Fibroblast of the aortic adventitia (primary cell): ENCODE measurements at places on chromosomes 5 and 9. TPM values are rescaled to one million over a fixed set of nuclear protein-coding genes. Genes with fewer than 3 reads are reported as not detected.
A peak's percentile ranks its signal among the peaks of the same experiment; 100 is the strongest.

- no peak for DNase-seq
Observed at GRCh38 chr5:54608423-54609085, 91.0 kb downstream of the SNX18 start.

C5orf34 gene
- 2.2 and 10.4 TPM in 2 replicates for total RNA-seq

IL4 gene
- total RNA-seq = 0.36 TPM in 1 of 2 replicates, not detected in the other

PCDHAC1 gene
- total RNA-seq = 0.16 TPM in 1 of 2 replicates, not detected in the other

GRCh38 chr5:78751872-78752271, 103.3 kb upstream of the LHFPL2 start:
- no peak for DNase-seq

- DNase-seq = no peak
Observed at GRCh38 chr9:87569008-87569509, 71.4 kb downstream of the DAPK1 start.

HEMGN gene
- total RNA-seq = not detected in 2 replicates

DNA sequence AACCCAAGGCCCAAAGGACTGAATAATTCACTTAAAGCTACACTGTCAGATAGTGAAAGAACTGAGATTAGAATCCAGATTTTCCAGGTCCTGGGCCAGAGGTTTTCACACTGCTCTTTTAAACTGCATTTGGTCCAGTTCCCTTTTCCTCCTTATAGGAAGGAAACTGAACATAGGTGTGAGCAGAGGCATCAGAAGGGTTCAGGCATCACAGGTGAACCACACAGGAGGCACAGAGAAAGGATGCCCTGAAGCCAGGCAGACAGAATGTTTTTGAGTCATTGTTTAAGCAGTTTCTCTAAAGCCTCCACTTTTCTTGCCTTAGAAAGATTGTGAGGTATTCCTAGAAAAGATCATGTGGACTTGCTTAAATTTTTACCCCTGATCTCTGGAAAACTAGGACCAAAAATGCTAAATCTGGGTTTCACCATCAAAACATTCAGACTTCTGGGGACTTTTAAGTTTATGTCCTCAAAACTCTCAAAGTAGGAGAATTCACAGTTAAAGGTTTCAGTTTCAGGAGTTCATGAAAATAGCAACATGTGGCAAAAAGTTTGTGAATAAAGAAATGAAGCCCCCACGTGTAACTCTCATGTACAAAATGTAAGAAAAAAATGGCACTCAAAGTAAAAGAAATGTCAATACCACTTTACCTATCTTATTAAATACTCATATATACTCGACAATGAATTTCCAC, 386.1 kb downstream of the NTRK2 start:
- no peak for DNase-seq

- DNase-seq = peak; percentile 92
Observed at GRCh38 chr5:55575815-55576583, 41.2 kb upstream of the PLPP1 start.

- peak; percentile 39 for DNase-seq
Observed at GRCh38 chr9:105171076-105171475, 73.4 kb upstream of the SLC44A1 start.

C8G gene
- total RNA-seq = 0.36 TPM in 1 of 2 replicates, not detected in the other

FGF18 gene
- 0.54 TPM in 1 of 2 replicates, not detected in the other for total RNA-seq

DNA sequence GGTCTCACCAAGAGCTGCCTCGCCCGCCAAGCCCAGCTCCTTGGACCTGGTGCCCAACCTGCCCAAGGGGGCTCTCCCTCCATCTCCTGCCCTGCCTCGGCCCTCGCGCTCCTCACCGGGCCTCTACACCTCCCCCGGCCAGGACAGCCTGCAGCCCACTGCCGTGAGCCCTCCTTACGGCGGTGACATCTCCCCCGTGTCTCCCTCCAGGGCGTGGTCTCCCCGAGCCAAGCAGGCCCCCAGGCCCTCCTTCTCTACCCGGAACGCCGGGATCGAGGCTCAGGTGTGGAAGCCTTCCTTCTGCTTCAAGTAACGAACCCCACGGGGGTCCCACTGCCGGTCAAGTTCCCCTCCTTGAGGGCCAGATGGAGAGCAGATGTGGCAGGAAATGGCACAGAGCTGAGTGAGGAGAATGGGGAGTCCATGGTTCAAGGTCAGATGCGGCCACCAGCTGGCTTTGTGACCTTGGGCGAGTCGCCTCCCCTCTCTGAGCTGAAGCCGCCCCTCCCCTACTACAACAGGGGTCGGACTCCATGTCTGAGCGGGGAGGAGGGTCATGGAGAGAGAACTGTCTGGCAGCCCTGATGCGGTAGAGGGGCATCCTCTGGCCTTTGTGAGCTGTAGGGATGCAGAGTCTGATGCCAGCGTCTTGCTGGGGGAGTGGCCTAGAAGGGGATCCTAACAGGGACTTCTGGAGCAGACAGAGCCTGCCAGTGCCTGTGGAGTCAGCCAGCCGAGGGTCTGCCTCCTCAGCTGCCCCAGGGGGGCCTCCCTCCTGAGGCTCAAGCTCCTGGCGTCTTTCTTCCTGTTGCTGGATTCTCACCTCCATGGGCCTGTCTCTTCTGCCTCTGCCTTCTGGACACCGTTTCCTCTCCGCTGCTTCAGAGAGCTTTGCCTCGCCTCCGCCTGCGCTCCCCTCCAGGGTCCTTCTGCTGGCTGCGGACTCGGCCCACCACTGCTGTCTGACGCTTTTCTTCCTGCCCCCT, 9.9 kb downstream of the SYNPO start:
- no peak for DNase-seq

GRCh38 chr9:121718084-121718483, 66.7 kb downstream of the DAB2IP start:
- DNase-seq = no peak

DNA sequence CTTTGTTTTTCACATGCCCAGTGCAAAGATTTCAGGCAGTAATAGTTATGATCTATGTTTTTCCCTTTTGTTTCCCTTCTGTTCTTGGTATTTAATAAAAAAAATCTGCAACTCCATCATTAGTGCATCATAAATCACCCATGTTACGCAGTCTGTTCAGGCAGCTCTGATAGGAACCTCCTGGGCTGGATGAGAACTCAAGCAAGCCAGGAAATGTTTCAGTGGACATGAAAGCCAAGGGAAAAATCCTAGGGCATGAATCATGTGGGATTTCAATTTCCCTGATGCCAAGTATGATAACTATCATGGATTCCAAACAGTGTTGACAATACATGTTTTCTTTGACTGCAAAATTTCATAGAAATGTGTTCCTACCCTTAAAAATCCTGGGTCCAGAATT, 119.7 kb upstream of the TARS1 start:
- DNase-seq = peak; percentile 100

DNA sequence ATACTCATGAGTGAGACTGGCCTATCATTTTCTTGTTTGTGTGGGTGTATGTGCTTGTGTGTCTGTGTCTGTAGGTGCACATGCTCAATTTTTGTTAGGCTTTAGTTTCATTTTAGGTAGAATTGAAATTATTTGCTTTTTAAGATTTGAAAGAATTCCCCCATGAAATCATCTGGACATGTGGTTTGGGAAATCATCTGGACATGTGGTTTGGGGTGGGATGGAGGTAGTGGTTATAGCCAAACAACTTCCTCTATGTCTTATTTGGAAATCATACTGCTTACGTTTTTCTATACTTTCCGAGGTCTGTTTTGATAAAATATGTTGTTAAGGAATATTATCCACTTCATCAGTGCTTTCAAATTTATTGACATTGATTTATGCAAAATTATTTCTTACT, 485.4 kb upstream of the CLINT1 start:
- DNase-seq = no peak

DNA sequence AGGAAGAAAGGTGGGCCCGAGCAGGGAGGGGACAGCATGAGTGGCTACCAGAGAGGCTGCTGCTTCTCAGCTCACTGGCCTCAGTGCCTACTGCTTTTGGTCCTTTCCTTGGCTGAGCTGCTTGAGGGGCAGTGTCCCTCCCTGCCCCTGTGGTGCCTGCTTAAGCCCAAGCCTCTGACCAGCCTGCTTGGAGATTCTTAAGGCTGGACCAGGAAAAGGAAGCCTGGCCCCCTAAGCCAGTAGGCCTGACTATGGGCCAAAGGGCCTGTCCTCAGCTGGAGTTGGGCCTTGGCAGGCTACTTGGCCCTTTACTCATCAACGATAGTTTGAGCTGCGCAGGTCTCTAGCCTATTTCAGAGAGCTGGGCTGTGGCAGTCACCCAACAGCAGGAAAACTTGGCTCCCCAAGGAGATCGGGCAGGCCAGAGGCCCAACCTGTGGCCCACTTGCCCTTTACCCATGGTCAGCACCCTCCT, 24.9 kb downstream of the TCF7 start:
- no peak for DNase-seq

DNA sequence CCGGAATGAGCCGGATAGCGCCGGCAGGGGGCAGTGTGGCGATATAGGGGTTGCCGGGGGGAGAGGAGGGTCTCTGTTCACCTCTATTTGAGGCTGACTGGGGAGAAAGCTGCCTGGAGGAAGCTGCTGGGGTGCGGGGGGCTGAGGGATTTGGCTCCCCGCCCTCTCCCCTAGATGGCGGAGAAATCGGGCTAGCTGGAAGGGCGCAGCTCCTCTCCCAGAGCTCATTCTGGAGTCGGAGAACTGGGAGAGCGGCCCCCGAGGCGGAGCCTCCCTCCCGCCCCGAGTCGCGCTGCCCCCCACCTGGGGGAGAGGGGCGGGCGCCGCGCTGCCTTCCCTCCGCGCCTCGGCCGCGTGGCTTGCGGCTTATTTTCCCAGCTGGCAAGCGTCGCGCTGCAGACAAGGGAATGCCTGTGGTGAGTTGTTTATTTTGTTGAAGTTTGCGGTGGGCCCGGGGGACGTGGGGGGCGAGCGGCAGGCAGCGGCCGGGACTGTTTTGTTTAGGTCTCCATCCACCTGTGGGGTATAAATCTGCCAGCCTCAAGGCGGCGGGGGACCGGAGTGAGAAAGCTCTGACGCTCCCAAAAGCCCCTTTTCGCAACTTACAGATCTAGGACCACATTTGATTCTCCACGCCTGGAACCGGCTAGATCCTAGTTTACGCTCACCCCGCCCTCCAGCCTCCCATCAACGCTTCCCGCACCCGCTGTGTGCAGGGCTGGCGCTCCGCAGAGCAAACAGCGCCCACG, 4.1 kb upstream of the RGMB start:
- peak; percentile 56 for DNase-seq

GRCh38 chr9:16126042-16126441, 573.2 kb downstream of the CCDC171 start:
- DNase-seq = peak; percentile 72

GRCh38 chr5:113379936-113380806, 54.6 kb downstream of the TSSK1B start:
- peak; percentile 28 for DNase-seq

DNA sequence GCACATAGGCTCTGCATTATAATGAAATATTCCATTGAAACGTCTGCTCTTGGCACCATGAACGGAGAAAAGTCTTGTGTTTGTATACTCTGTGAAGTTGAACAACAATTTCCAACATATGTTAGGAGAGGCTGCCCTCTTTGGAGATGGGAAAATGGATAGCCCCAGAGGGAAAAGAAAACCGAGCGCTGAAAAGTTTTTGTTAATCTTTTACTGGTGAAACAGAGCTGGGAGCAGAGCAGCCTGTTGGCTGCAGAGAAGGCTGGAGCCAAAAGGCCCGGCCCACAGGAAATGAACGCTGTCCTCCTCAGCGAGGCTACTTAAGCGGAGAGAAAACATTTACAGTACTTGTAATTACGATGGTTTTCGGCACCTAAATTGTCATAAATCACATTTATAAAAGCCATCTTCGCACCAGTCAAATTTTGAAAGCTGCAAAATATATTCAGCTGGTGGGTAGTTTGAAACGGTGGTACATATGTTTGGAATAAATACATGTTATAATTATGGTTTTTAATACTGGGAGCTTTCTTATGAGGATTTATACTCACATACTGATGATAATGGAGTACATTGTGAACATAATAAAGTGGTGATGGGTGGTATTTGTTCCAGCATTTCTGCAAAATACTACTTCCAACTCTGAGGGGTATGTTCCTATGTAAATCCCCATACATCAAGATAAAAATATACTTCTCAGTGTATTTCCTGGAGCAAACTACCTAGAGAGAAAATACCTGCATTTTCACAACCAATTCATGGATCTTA, 129.6 kb upstream of the CNTLN start:
- peak; percentile 84 for DNase-seq

- DNase-seq = no peak
Observed at GRCh38 chr5:155564541-155564940, 551.0 kb downstream of the KIF4B start.

DNA sequence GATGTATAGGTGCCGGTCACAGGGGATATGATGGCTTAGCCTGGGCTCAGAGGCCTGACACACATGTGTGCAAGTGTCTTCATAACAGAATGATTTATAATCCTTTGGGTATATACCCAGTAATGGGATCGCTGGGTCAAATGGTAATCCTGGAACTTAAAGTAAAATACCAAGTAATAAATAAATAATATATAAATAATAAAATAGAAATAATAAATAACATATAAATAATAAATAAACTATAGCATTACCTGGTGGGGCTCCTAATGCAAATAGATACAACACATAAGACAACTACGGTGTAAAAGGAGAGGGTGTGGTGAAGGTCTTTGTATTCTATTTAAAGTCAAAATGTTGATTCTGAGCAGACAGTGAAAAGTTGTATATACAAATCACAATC, 68.5 kb upstream of the GFPT2 start:
- no peak for DNase-seq

TMEM252 gene
- total RNA-seq = not detected in 2 replicates

PLEKHG4B gene
- not detected in 2 replicates for total RNA-seq

FBP1 gene
- total RNA-seq = not detected in 2 replicates

FAM240B gene
- total RNA-seq = not detected in 2 replicates

- no peak for DNase-seq
Observed at GRCh38 chr5:171444582-171444981, 25.1 kb downstream of the FGF18 start.

DNA sequence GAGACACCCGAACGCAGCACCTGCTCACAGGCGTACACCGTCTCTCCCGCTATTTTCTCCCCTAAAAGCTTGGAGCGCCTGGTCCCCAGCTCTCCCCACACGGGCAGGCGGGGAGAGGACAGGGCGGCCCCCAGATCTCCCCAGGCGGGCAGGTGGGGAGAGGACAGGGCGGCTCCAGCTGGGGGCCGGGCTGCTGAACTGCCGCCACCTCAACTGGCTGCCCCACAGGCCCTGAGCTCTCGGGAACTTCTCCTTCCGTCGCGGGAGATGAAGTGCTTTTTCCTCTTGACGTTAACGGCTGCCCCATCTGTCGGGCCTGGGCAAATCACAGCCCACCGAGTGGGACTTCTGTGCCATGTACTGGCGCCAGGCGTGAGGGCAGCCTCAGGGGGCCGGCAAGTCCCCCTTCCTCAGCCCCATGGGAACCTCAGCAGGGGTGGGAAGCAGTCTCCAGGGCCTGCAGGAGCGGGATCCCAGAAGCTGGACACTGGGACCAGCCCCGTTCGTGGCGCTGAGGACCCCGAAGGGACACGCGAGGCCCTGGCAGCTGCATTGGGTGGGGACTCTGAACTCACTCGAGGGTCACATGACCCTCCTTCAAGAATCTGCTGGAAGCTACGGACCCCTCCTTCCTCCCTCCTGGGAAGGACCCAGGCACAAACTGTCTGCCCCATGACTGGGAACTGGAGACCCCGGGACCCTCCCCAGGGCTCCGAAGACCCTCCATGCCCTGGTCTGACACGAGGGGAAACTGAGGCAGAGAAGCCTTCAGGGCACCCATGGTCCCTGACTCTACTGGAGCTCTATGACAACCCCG, 5.7 kb upstream of the EGFL7 start:
- DNase-seq = no peak

GRCh38 chr9:120555839-120556238, 24.1 kb downstream of the CDK5RAP2 start:
- DNase-seq = no peak

GRCh38 chr9:76927540-76928240, 21.8 kb upstream of the PRUNE2 start:
- DNase-seq = peak; percentile 34

FNBP1 gene
- 44.4 and 57.9 TPM in 2 replicates for total RNA-seq

NPDC1 gene
- 23.8 and 31.6 TPM in 2 replicates for total RNA-seq
